ENCODE measurements at places on chromosomes 4 and X.

GRCh38 chrX:13131396-13132137 is 87.1 kb upstream of the FAM9C start:
- DNase-seq: peak; percentile 17

DNA sequence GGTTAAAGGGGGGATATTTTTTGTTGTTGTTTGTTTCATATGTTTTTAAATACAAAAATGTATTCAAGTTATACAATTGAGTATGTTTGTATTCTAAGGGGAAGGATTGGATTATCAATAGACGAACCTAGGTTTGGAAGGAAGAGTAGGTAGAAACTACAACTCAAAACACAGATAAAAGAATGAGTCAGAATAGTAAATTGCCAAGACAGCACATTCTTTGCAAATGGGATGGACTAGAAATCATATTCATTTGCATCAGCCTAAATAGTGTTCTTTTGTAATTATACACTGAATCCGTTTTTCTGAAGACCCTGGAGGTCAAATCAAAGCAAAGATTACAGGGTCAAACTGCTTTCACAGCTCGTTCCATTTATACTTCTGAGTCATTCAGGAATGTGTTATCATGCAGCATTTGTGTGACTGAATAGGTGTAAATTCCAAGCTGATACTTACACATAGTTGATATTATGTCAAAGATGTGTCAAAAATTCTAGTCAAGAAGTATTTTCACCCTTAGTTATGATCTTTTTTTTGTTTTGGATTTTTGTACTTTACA is 273.3 kb upstream of the FAT4 start:
- no peak for DNase-seq

DNA sequence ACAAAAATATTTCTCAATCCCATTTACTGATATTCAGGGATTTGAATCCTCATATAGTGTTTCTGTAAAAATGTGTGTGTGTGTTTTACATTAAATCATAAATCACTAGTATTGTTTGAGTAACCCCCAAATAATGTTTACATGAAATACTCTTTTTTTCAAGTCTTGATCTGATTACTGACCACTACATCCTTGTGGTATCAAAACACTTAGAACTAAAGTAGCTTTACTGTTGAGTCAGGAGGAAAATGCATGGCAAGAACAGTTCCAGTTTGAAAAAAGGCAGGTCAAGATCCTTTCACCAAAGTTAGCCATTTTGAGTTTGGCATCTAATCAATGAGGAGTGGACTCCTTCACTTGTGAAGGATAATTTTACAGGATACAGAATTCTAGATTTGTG is 3.6 kb upstream of the WDR19 start:
- DNase-seq: no peak

DNA sequence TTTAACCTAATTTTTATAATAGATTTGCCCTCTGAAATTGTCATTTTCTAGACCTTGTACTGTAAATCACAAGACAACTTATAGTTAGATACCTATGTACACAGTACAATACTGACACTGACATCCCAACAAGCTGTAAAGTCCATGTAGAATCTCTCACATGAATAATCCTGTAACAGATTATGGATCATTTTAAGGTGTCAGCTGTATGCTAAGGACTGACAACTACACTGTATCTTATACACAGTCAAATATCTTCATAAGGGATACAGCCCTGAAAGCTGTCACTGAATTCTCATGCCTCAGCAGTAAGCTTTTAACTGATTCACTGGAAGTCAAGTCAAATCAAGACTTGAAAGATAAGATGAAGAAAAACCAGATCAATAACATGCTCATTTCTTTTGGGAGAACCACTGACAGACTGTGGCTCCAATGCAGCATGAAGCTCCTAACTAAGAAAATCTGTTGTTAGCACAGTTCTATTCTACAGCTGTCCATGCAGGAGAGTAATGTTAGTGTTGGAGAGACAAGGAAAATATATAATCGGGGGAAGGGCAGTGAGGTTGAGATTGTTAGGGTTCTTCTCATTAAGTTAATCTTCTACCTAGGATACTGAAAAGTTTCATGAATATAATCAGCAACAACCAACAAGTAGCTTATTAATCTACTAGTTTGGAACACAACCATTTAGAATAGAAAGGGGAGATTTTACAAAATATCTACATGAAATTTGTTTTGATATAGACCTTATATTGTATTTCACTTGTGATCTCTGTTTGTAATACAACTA is 612.0 kb downstream of the PCDH18 start:
- no peak for DNase-seq

DNA sequence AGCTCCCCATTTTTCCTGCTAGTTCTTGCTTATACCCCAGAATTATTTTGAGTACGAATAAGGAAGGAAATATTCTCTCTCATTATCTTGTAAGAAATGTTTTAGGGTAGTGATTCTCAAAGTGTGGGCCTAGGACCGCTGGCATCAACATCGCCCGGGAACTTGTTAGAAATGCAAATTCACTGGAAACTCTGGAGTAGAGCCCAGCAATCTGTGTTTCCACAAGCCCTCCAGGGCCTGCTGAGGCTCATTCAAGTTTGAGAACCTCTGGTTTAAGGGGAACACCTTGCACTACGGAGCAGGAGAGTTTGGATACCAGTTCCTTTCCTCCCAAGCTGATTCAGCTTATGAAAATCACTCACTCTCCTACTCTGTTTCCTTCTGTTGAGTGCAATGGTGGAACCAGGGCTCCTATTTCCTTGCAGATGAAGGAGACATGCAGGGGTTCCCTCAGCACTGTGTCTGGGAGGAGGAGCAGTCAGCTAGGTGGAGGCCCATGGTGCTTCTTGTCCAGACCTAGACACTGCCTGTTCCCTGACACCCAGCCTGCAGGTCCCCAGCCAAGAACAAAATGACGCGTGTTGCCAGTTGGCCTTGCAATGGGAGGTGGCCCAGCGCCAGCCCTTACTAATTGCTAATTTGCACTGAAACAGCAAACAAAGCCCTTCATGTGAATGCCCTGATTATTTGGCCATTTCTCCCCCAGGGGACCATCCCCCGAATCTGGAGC is 68.5 kb downstream of the CYTL1 start:
- DNase-seq: no peak

- no peak for DNase-seq
Measured at GRCh38 chr4:181690498-181690897, 552.7 kb upstream of the TENM3 start.

- DNase-seq: no peak
Measured at GRCh38 chr4:13527981-13528820, 16.1 kb downstream of the NKX3-2 start.

- no peak for DNase-seq
Measured at GRCh38 chrX:48854898-48855297, 19.5 kb upstream of the PCSK1N start.

DNA sequence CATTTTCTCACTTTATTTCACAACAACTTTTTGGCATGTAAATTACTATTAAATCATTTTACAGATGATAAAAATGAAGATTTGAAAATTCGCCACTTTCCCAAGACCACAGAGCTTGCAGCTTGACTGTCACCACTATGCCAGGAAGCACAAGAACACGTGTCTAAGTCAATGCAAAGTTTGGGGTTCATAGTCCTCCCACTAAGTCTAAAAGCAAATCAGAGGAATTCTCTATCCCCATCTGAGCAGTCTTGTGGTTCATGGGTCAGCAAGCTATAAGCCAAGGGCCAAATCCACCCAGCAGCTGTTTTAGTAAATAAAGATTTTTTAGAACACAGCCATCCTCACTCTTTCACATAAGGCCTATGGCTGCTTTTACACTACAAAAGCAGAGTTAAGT is 833.3 kb upstream of the INTU start:
- DNase-seq: no peak

GRCh38 chr4:69467797-69468196 is 27.9 kb downstream of the UGT2B4 start:
- no peak for DNase-seq

GRCh38 chr4:139589336-139590018 is 33.5 kb upstream of the SETD7 start:
- no peak for DNase-seq

GRCh38 chrX:405149-405548 is 18.4 kb upstream of the PPP2R3B start:
- no peak for DNase-seq

DNA sequence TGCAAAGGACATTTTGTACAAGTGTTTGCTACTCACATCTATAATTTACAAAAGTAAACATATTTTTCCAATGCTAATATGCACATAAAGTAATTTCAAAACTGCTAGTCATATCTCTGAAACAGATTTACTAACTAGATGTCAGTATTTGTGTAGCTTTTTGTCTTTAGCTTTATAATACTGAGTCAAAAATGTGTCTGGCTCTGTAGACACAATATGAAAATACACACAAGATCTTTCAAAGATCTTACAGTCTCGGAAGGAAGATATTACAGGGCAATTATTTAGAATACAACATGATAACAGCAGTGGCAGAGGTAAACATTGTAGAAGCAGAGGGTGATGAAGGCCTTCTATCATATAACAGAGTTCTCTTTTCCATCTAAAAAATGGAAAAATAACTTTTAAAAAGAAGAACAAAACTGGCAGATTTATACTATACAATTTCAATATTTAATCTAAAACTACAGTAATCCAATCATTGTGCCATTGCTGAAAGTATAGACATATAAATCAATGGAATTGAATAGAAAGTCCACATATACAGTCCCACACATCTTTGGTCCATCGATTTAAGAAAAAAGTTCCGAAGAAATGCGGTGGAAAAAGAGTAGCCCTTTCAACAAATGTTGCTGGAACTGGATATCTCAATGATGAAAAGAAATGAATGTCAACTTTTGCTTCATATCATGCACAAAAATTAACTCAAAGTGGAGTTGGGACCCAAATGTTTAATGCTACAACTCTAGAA is 29.4 kb downstream of the ARAP2 start:
- no peak for DNase-seq

GRCh38 chrX:21559417-21559816 is 98.7 kb downstream of the KLHL34 start:
- no peak for DNase-seq

- DNase-seq: no peak
Measured at GRCh38 chr4:173531086-173531965, 1.3 kb upstream of the HAND2 start.
